ENCODE measurements at places on chromosomes 12 and 14.
A peak's percentile ranks its signal among the peaks of the same experiment; 100 is the strongest.

- no peak for DNase-seq
Observed at GRCh38 chr12:100555722-100556121, 17.8 kb upstream of the GAS2L3 start.

DNA sequence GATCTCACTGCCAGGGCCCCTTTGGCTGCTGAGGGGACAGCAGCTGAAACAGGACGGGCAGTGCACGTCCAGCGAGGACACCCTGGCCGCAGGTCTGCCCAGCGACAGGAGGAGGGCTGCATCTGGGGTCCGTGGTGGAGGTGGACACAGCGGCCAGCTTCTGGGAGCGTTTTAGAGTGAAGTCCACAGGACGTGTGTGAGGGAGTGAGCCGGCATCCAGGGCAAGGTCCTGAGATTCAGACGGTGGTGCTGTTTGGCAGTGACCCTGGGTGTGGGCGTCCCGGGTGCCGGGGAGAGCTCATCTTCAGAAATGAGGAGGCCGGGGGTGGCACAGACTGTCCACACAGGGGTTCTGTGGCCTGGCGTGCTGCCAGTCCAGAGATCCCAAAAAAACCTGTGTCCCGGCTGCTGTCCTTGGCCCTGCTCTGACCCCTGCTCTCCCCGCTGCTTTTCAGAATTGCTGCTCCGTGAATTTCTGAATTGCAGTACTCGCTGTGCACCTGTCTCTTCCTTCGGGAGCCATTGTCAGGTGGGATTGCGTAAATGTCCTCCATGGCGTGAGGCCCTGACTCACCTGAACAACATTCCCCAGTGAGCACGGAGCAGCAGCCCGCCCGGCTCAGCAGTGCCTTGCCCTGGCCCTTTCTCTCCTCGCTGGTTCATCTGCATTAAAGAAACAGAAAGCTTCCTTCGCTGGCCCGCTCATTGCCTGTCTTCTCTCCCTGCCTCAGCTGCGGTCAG, 183.5 kb upstream of the C14orf180 start:
- DNase-seq: no peak

DNA sequence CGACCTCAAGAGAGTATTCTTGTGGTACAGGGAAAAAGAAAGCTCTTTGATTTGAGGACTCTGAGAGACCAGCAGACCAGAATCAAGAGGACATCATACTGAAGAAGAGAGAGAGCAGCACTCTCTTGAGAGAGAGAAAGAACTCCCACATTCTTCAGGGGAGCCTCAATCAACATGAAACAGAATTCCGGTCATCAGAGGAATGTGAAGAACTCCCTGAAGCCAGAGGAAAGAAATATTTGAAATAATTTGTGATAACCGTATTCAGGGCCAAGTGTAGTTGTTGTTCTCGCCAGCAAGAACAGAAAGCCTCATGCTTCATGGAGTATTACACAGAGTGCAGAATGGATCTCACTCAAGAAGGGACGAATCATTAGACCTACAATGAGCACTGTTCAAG, 363.8 kb upstream of the TMEM132C start:
- DNase-seq: no peak

DNA sequence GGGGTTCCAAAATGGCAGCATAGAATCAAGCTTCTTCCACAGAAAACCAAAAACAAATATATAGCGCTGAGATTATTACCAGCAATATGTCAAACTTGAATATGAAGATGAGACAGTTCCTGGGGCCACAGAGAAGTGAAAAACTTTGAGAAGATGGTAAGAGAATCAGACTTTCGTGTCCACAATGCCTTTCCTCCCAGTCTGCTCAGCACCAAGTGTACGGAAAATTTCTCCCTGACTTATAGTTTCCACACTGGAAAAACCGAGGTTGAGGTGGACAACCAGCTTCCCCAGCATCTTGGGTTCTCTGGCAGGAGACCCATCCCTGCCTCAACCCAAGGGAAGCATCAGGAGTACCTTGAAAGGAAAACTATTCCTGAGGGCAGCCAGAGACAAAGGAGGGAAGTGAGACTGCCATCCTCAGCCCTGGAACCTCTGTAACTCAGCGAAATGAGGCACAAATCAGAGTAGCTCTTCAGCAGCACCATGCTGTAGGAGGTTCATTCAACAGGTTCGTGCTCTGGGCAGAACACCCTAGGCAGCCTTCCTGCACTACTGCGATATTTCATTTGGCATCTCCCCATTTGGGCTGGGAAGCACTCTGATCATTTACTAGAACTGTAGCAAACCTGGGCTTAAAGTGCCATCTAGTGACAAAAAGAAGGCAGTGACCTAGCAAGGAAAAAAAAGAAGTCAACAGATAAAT, 52.4 kb upstream of the CAPRIN2 start:
- no peak for DNase-seq

DNA sequence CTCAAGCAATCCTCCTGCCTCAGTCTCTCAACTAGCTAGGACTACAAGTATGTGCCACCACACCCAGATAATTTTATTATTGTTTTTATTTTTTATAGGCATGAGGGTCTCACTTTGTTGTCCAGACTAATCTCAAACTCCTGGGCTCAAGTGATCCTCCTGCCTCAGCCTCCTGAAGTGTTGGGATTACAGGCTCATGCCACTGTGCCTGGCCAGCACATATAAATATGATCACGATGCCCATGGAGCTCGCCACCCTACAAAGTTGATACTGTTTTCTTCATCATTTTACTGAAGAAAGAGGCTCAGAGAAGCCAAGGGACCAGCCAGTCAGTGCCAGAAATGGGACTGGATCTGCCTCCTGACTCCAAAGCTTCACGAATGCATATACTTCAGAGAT, 53.1 kb downstream of the NFKBIA start:
- no peak for DNase-seq

- no peak for DNase-seq
Observed at GRCh38 chr12:4828176-4828575, 81.5 kb upstream of the KCNA1 start.

GRCh38 chr12:67601126-67601525, 47.4 kb upstream of the DYRK2 start:
- DNase-seq: no peak

- DNase-seq: no peak
Observed at GRCh38 chr12:58847901-58848600, 72.3 kb downstream of the LRIG3 start.

DNA sequence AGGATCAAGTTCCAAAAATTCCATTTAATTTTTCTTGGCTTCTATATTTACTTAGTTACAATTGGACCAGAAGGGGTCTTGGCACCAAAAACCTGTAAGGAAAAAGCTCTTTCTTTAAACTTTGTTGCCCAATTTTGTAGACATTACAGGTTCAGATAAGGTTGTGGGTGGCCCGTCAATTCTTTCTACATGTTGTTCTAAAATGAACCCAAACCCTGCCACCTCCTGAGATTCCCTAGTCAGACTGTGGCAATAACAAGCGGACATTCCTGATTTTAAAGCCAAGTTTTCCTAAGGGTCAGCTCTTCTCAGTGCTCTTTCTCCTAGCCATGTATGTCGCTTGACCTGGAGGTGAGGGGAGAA, 45.0 kb upstream of the GSG1 start:
- no peak for DNase-seq

DNA sequence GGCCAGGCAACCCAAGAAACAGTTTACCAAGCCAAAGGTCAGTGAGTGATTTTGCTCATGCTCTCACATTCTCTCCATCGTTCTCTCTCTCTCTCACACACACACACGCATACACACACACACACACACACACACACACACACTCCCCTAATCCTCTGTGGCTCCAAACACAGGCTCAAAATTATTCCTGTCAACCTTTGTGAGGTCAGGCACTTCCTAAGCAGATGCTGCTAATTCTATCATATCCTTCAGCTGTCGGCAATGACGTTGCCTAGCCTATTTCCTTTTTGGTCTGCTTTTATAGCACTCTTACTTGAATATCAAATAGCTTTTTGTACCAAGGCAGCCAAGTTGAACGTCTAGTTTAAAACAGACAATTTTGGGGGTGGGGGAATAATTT, 98.9 kb upstream of the EGLN3 start:
- DNase-seq: no peak

GRCh38 chr12:129776977-129777667, 126.7 kb downstream of the TMEM132D start:
- no peak for DNase-seq

GRCh38 chr14:23660290-23661226, 24.4 kb downstream of the DHRS2 start:
- peak; percentile 7 for DNase-seq

DNA sequence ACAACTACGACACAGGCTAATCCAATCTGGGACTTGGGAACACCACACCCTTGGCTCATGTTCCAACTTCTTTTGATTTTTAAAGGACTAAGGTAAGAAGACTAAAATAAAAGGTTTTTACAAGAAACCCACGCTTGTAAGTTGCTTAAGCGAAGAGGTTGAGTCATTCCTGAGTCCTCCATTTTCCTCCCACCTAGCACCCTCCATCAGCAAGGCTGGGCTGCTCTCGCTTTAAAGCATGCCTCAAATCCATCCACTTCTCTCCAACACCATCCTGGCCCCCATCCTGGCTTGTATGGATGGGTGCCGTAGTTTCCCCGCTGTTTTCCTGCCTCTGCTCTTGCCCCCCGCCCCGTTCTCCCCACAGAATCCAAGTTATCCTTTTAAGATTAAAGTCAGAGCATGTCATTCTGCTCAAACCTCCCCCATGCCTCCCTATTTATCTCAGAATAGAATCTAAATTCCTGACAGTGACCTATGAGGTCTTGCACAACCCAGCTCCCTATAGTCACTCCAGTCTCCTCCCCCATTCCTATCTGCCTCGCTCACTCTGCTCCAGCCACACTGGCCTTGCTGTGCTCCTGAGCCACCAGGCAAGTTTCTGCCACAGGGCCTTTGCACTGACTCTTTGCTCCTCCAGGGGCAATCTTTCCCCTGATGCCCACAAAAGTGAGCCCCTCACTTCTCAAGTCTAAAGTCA, 34.5 kb downstream of the SCARB1 start:
- DNase-seq: no peak

- no peak for DNase-seq
Observed at GRCh38 chr14:69559581-69560011, 15.1 kb downstream of the CCDC177 start.

DNA sequence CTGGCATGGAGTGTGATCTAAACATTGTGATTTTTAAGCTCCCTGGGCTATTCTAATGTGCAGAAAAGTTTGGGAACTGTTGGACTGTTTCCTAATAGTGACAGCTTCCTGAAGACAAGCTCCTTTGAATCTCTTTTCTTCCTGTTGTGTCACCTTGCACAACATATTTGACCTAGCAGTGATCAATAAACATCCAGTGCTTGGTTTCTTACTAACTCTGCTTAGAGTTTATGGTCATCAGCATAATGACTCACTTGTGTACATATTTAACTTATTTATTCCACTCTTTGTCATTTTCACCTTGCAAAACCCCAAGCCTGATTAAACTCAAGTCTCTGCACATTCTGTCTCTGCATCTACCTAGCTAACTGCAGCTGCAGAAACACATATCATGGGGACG, 27.3 kb upstream of the TBC1D30 start:
- DNase-seq: no peak

DNA sequence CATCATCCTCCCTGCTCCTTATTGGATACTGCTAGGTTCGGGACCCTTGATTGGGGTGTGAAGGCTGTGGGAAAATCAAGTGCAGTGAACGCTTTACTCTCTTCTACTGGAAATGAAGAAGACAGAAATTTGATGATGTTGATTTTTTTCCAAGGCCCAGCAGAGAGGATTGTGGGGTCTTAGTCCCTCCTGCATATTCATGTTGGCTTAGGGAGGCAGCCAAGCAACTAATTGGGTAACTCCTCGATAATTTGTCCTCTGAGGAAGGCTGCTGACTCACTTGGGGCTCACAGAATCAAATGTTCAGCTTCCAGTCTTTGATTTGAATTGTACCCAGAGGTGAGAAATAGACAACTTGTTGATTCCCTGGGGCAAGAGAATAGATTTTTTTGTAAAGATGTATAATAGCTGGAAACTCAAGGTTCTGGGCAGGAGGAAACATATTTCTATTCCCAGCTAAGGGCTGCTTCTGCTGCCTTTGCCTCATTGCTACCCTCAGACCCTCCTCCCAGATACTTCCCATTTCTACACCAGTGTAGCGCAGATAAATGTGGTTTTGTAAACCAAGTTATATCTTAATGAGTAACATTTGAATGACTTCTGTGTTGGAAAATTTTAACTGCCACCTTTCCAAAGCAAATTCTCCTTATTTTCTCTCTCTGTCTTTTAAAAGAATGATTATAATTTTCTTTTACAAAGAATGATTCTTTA, 21.7 kb downstream of the NEUROD4 start:
- no peak for DNase-seq

- no peak for DNase-seq
Observed at GRCh38 chr12:25972783-25973182, 14.3 kb downstream of the RASSF8 start.

GRCh38 chr14:55899531-55899930, 218.7 kb upstream of the PELI2 start:
- DNase-seq: no peak

DNA sequence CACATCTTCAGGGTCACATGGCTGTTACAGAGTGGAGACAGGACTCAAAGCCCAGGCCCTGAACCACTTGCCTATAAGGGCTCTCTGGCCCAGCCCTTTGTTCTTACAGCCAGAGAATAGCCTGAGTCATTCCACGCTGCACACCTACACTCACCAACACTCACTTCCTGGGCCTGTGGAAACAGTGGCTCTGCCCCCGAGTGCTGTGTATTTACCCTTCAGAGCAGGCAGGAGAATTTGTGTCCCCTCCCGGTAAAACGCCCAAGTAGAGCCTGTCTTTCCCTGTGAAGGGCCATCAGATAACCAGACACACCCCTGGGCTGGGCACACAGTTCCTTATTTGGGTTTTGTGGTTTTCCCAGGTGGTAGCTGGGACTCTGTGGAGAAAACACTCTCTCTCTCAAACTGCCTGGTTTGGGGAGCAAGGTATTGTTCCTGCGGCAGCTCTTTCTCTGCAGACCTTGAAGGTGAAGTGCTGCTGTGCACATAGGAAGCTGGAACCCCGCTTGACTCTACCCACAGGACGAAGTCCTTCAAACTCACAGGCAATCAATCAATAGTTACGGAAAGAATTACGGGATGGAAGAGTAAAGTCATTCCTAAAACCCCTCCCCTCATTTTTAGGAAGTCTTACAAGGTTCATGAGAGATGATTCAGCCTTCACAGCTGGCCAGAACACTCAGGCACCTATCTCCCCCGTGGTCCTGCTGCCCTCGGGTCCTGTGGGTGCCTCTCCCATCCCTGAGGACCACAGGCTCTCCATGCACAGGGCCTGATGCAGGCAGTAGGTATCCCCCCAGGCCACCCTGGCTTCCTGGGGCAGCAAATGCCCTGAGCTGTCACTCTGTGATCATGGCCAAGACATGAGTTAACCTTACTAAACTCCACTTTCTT, 20.3 kb downstream of the FIGNL2 start:
- peak; percentile 39 for DNase-seq

DNA sequence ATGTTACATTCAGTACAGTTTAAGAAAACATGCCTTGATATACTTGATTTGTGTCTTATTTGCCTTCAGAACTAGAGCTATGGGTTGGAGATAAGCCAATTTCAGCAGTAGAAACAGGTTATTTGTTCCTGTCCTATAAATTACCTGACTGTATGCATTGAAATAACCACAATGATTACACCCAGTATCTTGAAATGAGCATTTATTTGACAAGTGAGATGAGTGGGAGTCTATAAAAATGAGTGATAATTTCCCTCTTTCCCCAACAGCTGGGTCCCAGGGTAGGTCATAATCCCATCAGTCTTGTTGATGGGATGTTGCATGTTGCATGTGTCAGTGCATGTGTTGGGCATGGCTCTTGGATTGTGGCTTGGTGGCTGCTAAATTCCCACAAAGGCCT, 3.7 kb downstream of the TAS2R42 start:
- no peak for DNase-seq

GRCh38 chr14:20792556-20792955, 10.1 kb downstream of the RNASE1 start:
- DNase-seq: no peak
